ENCODE measurements at places on chromosomes 16 and 17. TPM values are rescaled to one million over a fixed set of nuclear protein-coding genes. Genes with fewer than 3 reads are reported as not detected.

The RNF43 gene
- 9.3 TPM for total RNA-seq

The RAD51D gene
- 11.5 TPM for total RNA-seq

The TNFRSF12A gene
- total RNA-seq, result 476 TPM

The CORO7 gene
- total RNA-seq, result 26.0 TPM

The ENPP7 gene
- not detected for total RNA-seq

The CYGB gene
- 17.0 TPM for total RNA-seq

The CBLN1 gene
- not detected for total RNA-seq
